ENCODE measurements at places on chromosomes 2 and 18.

- DNase-seq = no peak
These were observed 115.5 kb downstream of the HDAC4 start for GRCh38 chr2:239285071-239285931.

DNA sequence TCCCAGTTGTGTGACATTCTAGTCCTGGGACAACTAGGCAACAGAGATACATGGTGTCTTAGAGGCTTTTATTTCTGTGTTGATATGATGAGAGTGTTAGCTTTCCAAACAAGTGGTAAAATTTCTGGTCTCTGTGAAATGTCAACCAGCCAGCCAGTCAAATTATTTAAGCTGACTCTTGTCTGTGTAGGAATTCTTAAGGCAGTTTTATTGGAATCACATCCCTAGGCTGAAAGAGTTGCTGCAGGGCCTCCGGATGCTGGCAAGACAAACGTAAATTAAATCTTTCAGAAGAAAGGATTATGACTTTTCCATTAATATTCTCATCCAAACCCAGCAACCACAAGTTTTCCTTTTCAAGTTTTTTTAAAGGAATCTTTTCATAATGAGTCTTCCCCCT lies 44.6 kb downstream of the SERPINB7 start:
- no peak for DNase-seq

DNA sequence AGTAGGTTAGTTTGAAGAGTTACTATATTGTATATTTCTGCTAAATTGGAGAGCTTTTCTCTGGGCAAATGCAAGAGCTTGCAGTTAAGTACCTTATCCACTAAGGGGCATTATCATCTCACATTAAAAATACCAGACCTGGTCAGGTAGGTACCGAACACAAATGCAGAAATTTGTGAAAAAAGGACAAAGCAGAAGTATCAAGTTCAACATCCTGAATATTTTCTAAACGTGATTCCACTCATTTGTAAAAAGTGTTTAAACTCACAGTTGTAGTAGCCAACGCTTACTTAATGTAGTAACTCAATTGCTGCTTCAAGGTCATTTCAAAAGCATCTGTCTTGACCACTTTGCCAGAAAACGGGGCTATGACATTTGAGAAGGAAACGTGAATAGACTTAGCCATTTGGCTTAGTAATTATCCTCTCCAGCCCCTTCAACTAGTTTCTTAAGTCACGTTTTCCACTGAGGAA lies 52.1 kb downstream of the CYRIA start:
- peak; percentile 63 for DNase-seq

- no peak for DNase-seq
These were observed 138.8 kb downstream of the ATAD2B start for GRCh38 chr2:23788100-23788499.

- DNase-seq = no peak
These were observed 19.8 kb downstream of the FZD5 start for GRCh38 chr2:207749873-207750272.

DNA sequence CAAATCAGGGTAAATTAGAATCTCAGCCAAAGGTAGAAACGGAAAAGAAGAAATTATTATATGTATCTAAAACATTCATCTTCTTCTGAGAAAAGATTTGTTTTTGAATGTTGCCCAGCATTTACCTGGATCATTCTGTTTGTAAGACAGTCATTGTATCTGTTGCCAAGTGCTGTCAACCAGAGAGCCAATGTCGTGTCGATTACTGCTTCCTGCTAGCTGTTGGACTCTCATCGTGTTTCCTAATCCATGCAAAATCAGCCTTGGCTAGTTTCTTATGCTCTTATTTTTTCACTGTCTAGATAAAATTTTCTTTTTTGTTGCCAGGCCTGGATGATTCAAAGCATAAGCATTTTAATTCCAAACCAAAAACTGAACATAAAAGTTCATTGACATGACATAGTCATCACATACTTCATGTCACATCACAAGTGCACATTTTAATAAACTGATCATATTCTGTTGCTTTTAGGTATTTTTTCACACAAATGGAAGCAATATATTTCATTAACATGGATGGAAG lies 202.3 kb downstream of the KCNH7 start:
- no peak for DNase-seq

DNA sequence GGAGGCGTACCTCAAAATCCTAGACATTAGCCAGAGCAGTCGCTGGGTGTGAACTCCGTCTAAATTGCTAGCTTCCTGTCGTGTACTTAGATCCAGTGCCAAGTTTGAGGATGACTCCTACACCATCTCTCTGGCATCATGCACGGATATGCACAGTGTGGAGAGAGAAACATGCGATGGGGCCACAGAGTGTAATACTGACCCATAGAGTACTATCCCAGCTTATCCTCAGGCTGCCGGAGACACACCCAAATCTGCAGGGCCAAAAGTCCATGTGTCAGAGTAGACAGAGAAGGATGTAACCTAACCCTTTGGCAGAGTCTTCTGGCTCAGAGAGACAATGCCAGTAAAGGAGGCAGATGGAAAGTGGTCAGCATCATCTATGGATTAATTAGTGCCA lies 84.2 kb downstream of the ARL4C start:
- no peak for DNase-seq

DNA sequence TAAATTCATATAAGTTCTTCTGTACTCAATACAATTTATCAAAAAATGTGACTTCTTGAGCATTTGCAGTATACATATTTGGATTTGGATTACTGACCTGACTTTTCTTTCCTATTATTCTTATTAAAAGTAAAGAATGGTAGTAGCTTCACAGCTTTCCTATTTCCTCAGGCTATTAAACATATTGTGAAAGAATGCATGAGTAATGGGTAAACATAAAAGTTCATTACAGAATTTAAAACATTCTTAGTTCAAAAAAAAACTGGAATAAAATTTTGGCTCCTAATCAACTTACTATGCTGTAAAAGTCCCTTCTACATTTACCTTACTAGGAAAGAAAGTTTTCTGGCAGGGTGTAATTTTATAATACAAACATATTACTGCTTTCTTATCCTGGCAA lies 27.3 kb upstream of the C2orf66 start:
- no peak for DNase-seq

- DNase-seq = no peak
These were observed 1.4 kb downstream of the HTR2B start for GRCh38 chr2:231123362-231123898.

DNA sequence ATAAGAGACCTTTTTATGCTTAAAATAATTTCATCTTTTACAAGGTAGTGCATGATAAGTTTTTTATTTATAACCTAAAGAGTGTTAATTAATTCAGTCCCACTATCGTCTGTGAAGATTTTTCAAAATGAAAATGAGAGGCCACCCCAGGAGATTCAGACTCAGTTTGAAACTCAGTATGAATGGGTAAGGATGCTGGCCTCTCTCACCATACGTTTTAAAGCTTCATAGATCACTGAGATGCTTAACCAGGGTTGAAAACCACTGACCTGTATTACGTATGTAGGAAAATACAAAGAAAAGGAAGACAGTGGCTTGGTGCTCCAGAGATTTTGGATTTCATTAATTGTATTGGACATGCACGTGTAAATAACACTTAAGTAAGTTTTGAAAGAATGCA lies 278.7 kb downstream of the FSIP2 start:
- no peak for DNase-seq

- DNase-seq = no peak
These were observed 207.6 kb upstream of the VWC2L start for GRCh38 chr2:214203214-214203613.

DNA sequence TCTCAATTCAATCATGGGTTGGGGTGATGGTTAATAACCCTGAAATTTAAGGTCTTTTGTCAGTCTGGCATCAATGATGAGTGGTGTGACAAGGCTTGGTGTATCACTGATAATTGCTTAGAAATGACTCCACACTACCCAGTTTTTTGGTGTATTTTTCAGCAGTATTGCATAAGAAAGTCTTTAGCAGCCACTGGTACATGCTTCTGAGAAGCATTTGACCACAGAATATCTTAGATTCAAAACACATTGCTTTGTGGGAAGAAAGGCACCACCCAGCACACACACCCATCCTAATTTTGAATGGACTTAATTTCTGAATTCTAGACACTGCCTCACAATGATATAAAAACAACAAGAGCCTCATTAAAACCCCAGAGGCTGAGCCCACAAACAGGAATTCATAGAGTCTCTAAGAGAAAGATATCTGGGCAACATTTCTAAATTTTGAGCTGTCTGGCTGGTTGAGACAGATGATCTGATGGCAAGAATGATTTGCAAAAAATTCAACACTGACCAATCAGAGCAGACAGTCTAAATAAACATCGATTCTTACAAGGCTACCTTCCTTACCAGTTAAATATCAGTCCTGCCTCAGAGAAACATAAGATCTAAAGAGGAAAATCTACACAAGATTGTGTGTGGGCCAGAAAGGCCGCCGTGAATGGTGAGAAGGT lies 114.7 kb upstream of the CYP1B1 start:
- no peak for DNase-seq

GRCh38 chr18:57035590-57035989 lies 111.3 kb upstream of the BOD1L2 start:
- DNase-seq = no peak

DNA sequence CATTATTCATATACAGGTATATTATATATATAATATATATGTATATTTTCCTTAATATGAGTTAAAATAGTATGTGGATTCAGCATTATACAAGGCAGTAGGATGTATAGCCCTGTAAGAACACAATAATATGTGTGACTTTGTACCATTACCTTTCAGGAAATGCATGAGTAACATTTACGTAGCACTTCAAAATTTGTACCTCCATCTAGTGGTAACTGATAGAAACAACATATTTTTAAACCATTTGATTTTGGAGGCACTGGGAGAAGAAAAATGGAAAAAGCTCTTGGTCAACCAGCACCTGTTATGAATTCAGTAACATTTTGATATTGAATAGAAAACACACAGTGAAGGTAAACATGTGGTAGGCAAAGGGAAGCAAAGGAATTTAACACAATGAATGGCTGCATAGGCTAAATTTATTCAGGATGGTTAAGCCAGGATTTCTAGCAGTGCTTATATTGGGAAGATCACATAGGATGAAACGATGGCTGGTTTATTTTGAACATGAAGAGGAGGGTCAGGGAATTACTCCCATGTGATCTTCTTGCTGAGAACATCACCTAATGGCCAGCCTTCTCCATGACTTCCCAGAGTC lies 565.5 kb downstream of the CCDC85A start:
- no peak for DNase-seq

GRCh38 chr18:60153376-60153775 lies 219.2 kb downstream of the MC4R start:
- no peak for DNase-seq

DNA sequence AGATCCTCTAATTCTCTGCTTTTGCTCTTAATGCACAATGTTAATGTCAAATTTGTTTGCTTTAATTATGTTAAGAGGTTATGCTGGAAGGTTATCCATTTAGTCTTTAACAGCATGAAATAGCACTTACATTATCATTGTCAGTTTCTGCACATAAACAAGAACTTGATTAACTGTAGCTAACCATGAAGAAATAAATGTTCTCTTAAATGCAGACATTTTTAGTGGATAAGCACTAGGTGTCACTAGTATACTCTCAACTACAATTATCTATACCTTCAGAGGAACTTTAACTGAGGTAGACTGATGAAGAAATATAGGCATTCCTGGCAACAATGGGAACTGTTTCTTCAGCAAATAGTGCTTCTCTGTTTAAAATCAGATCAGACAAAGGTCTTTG lies 178.8 kb upstream of the CHST9 start:
- no peak for DNase-seq

DNA sequence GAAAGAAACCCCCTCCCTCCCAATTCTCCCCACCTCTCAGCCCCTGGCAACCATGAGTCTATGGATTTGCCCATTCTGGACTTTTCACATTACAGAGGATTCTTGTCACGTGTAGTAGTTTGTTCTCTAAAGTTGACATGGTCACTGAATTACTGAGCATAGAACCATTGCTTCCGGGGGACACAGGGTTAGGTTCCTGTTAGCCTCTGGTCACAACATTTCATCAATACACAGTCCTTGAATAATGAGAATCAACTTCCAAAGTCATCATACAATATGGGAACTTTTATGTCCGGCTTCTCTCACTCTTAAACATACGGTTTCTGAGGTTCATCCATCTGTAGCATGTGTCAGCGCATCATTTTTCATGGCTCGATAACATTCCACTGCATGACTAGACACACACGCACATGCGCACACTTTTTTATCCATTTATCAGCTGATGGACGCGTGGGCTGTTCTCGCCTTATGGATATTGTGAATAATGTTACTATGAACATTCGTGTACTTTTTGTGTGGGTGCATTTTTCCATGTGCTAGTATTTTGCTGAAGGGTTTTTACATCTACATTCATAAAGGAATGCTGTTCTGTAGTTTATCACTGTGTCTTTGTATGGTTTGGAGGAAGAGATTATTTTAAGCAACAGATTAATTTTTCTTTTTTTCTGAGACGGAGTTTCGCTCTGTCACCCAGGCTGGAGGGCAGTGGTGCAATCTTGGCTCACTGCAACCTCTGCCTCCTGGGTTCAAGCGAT lies 48.1 kb downstream of the PARD6G start:
- DNase-seq = no peak

DNA sequence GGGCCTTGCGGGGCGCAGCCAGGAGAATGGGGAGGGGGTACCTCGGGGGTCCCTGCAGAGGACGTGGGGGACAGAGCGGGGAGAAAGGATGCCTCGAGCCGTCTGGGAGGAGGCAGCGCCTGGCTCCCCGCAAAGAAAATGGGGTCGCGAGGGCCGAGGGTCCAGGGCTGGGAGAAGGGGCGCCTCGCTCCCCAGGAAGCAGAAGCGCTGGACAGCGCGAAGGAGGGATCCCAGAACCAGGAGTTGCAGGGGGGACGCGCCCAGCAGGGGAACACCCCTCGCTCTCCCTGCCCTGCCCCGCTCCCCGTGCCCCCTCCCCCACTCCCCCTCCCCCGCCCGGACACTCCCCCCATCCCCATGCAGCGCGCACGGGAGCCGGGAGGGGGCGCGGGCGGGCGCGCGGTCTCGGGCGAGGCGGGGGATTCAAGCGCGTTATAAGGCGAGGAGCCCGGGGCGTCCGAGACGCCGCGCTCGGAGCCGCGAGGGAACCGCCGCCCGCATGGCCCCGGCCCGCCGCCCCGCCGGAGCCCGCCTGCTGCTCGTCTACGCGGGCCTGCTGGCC lies at the start of gene ERFE:
Gene ERFE, plus strand, starts transcription at position 462 of the 562 bp plus-strand sequence. Its CDS starts 38 bp downstream, at position 500.
- peak; percentile 23 for DNase-seq

DNA sequence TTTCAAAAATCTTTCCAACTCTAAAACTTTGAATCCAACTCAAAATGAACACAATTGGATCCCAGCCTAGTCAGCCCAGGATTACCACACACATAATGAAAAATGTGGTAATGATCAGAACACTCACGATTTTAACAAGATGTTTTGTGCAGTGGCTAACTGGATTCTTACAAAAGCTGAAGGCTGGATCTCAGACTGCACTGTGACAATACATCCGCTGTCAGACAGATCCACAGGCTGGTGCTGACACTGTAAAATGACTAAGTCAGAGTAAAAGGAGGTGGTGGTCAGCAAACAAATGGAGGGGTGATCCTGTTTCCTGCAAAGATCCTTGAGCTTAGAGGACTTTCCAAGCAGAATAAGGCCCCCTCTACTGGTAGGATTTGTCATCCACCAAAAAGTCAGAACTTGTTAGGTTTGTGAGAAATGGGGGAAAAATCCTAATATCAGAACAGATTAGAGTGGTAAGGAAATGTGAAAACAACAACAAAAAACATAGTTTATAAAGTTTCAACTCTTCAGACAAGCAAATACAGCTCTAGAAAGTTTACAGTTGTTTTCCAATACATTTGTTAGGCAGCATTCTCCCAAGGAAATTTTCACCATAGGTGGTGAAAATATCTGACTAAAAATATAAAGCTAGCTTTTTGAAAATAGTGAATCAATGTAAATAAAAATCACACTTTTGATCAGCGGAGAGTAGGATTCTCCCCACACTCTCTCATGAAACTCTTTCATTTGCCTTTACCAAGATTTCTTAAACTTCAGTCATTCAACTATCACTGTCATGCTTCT lies 211.9 kb downstream of the AGPS start:
- DNase-seq = peak; percentile 25
